Activated CD8-positive, alpha-beta memory T cell treated with anti-CD3 and anti-CD28 coated beads, Interleukin-2, amount 10 ng/mL, durations not matched to agents 7 days and 5 days (primary cell): ENCODE measurements at places on chromosomes 1 and 21.

DNA sequence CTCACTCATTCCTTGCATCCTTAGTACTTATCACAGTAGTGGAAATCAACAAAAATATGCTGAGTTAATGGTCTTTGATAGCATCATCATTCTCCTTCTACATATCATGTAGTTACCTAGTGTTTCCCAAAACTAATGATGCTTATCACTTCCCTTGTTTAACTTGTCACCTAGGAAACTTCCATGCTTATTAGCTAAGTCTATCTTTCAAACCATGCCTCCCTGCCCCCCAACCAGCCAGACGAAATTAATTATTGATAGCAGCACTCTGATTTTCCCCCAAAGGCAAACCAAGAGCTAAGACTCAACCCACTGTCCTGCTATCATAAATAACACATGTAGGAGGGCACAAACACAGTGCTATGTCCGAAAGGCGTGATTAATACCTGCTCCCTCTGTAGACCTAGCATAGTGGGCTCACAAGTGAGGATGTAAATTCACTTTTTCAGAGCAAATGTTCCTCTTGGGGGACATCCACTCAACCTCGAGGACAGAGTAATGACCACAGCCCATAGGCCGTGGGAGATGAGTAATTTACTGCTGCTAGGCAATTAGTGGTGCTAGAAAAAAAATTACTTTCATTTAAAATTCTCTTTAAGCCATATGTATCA, 25.8 kb upstream of the LPAR3 start:
- DNase-seq: no peak

GRCh38 chr21:44849616-44850130, 23.8 kb downstream of the PTTG1IP start:
- no peak for DNase-seq

DNA sequence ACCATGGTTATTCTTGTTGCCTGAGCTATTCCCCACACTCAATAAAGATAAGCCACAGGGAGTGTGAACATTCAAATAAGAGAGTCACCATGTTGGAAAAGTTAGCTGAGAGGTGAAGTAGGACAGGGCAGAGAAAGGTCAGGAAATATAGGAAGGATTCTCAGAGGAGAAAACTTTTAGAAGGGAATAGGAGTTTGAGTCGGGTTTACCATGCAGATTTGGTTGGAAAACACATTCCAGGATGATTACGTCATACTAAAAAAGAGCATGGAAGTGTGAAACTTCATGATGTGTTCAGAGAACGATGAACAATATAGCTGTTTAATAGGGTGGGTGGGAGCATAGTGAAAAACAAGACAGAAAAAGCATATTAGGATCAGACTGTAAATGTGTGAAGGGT, 1125.3 kb upstream of the ADGRL2 start:
- no peak for DNase-seq

DNA sequence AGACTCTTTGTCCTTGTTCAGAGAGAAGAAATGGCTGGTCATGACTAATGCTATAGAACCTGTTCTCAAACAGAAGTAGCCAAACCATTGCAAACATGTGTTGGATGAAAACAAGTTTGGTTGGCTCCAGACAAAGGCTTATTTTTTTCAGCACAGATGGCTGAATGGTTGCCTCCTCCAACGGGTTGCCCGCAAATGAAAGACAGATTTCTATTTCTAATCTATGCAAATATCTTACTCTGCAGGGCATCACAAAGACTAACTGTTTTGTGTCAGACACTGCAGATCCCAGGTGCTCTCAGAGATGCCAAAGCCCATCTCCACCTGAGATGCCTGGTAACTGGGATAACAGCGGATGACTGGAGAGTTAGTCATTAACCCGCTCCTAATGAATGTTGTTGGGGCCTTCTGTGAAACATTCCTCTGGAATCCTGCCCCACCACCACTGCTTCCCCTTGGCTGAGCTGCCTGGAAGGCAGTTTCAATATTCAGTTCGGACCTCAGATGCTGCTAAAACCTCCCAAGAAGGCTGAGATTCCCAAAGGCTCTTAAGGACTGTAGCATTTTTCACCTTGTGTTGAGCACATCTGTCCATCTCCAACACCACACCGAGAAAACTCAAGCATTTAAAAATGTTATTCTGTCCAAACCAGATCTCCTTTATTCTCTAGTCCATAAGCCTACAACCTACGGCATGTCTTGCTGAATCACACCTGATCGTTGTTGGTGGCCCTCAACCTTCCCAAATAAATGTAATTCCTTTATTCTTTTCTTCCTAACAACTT, 104.4 kb downstream of the PTPN14 start:
- DNase-seq: no peak

DNA sequence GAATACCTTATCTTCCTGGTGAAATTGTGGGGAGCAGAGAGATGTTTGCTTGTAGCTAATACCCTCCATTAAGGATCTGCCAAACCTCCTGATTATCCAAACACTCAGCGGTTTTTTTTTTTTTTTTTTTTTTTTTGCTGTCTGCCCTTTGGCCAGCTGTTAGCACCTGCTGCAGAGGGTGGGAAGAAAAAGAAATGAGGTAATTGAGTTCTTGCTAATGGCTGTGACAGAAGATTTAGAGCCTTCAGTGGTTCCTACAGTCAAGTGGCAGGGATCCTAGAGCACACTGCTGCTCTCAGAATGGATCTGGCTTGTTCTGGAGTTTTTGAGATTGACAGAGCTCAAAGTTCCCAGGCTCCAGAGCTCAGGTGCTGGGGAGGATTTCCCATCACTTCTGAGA, 342.5 kb downstream of the DISC1 start:
- no peak for DNase-seq

DNA sequence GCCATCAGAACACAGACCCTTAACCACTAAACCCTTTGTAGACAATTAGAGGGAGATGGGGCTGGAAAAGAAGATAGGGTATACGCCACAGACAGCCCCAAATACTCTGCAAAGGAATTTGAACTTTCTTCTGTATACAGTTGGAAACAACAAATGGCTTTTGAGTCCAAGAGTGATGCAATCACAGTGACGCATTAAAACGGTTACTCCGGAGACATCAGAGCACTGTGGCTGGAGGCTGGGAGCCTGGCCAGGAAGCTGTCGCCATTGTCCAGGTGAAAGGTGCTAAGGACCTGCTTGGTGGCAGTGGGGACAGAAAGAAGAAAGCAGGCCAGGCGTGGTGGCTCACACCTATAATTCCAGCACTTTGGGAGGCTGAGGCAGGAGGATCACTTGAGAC, 4.2 kb downstream of the FLAD1 start:
- DNase-seq: no peak
